ENCODE measurements at places on chromosomes 3 and 15.

DNA sequence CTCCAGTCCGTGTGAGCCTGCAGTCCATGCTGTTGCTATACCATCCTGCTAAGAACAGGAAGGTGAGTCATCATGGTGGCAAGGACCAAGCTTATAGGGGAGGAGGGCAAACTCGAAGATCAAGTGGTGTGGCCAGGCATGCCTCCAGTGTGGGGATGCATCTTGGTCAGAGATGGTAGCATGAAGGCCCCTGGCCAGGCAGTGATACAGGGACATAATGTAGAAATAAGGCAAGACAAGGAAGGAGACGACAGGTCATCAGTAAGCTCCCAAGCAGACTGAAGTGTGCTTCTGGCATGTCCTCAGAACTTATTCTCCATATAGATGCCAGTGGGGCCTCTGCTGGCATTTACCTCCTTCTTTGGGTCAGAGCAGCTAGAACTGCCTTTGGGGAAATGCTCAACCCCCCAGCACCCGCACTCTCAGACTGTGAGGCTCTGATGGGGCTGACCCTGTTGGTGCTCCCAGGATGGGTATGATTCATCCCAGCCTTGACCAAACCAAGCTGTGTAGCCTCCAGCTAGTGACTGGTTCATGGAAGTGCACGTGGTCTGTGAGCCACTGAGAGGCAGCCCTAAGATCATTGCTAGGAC, 52.5 kb upstream of the ATP2B2 start:
- DNase-seq = no peak

GRCh38 chr3:35772381-35773015, 133.2 kb downstream of the ARPP21 start:
- DNase-seq = no peak

DNA sequence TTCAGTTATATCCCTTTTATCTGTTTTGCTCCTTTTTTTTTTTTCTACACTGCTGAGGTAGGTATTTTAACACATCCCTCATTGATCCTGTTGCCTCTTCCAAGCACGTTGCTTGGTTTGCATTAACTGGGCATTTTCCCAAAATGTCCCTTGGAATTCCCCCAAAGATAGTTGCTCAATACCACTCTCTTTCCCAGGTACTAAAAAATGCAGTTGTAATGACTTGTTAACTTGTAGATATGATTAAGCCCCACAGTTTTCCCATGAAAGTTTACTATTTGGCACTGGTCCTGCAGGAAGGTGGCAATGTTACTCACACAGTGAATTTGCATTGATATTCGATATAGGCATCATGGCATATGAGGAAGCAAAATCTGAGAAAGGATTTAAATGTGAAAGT, 67.1 kb downstream of the GRM7 start:
- DNase-seq = no peak

DNA sequence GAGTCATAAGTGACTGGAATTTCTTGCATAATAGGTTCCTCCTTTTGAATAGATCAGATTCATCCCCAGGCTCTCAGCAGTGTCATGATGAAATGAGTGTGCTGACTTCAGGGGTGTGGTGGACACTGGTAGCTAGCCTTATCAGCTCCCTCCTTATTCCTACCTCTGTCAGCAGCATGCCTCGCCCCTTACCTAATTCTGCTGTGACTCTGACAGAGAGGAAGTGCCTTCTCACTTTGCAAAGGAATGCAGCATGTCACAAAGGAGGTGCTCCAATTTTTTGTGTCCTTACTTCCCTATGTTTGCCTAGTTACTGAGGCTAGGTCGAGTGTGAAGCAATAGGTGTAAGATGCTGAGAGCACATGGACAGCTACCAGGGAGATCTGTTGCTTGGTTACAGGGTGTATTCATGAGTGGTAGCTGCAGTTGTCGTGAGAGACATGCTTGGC, 90.6 kb downstream of the TNFAIP8L3 start:
- no peak for DNase-seq

DNA sequence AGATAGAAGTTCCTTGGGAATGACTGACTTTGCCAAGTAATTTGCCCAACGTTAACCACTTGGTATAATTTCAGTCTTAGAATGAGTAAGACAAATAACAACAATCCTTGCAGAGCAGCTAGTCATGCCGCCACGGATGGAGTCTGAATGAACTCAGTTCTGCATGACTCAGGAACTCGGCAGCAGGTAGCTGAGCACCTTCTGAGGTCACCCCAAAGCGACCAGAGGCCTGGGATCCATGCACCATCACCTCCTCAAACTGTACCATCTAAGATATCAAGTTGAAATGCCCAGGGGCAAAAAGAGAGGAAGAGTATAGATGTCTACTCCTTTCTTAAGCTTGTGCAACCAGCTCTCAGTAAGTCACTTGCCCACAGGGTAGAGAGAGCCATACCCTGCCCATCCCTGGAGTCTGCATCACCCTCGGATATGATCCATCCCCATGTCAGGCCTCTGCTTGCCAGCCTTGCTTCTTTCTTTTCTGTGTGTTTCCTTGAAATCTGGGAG, 8.5 kb upstream of the CDCP1 start:
- no peak for DNase-seq

- no peak for DNase-seq
Observed at GRCh38 chr15:40266828-40267304, 16.0 kb downstream of the ANKRD63 start.

- no peak for DNase-seq
Observed at GRCh38 chr3:169818316-169818715, 5.6 kb upstream of the LRRC34 start.
